ENCODE measurements at places on chromosomes 16 and 17. TPM values are rescaled to one million over a fixed set of nuclear protein-coding genes. Genes with fewer than 3 reads are reported as not detected.

The MYH8 gene
- not detected for total RNA-seq

The TNFRSF17 gene
- total RNA-seq, result not detected

GRCh38 chr16:74862743-74863244 is 88.2 kb upstream of the FA2H start:
- DNase-seq, result no peak

- no peak for DNase-seq
These were observed 33.2 kb upstream of the MPHOSPH6 start for GRCh38 chr16:82203198-82203597.

DNA sequence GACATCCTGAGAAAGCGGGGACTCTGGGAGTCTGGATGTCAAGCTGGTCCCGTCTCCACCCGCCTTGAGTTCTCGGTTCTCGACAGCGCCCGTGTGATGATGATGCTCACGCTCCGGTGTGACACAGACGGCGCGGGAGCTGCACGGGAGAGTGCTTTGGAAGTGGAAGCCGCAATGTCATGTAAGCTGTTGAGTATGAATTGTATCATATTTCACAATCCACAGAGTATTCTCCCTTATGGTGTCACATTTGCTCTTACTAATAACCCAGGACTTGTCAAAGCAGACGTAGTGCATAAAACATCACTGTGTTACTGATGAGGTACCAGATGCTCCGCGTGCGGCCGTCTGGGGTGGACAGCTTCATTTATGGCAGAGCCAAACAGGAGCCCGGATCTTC is 217.5 kb upstream of the CHMP6 start:
- DNase-seq, result no peak
